Heart right ventricle (tissue), 16 donors: ENCODE measurements at places on chromosomes 6 and 20.

- H3K4me1 ChIP-seq, result peaks cover 36% of the 10 kb centered on the region
- H3K36me3 ChIP-seq, result peaks cover 6% of the 10 kb centered on the region
- H3K27me3 ChIP-seq, result no peaks in the 10 kb centered on the region
- H3K27ac ChIP-seq, result peak within 1 kb of the TSS; percentile 93
- H3K4me3 ChIP-seq, result peak within 1 kb of the TSS; percentile 49
These were observed at the start of gene C20orf144 for GRCh38 chr20:33662172-33662571. TSS of gene C20orf144 (plus strand) at chr20:33662327. CDS start at chr20:33662346, 19 bp downstream.

GRCh38 chr20:52766645-52767435, 205.3 kb upstream of the TSHZ2 start:
- no peak overlapping the region for H3K27ac ChIP-seq
- H3K4me1 ChIP-seq, result no peaks in the 10 kb centered on the region
- H3K4me3 ChIP-seq, result no peak overlapping the region
- DNase-seq, result no peak
- H3K27me3 ChIP-seq, result no peaks in the 10 kb centered on the region

GRCh38 chr6:36358226-36358915, 21.7 kb upstream of the BNIP5 start:
- no peak for DNase-seq
- H3K27me3 ChIP-seq, result peaks cover 20% of the 10 kb centered on the region
- no peak overlapping the region for H3K27ac ChIP-seq
- no peaks in the 10 kb centered on the region for H3K36me3 ChIP-seq
- peaks cover 29% of the 10 kb centered on the region for H3K4me1 ChIP-seq

DNA sequence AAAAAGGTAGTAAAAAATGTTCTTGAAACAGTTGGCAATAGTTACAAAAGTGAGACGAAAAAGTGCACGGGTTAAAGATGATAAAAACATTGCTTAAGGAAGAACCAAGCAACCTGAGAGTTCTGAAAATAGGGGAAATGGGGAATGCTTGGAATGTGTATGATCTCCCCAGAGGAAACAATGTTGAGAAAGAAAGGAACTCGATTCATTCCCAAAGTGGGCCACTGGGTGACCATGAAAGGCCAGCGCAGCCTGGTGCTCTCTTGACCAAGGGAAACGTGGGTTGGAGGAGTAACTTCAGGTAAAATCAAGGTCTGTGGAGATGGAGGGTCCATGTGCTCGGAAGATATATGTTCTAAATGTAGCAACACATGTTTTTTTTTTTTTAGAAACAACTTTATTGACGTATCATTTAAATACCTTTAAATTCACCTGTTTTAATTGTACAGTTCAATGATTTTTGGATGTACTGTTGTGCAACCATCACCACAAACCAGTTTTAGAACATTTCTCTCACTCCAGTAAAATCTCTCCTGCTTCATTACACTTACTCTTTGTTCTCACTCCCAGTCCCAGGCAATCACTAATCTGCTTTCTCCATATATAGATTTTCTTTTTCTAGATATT, 34.5 kb upstream of the CEP85L start:
- H3K4me1 ChIP-seq, result no peaks in the 10 kb centered on the region
- no peak overlapping the region for H3K4me3 ChIP-seq
- no peaks in the 10 kb centered on the region for H3K36me3 ChIP-seq
- H3K27me3 ChIP-seq, result no peaks in the 10 kb centered on the region

GRCh38 chr6:46352541-46353268, 138.5 kb downstream of the RCAN2 start:
- DNase-seq, result peak; percentile 44
- no peaks in the 10 kb centered on the region for H3K27me3 ChIP-seq
- no peak overlapping the region for H3K4me3 ChIP-seq
- H3K36me3 ChIP-seq, result no peaks in the 10 kb centered on the region
- H3K27ac ChIP-seq, result peak overlapping the region; percentile 13
- peaks cover 45% of the 10 kb centered on the region for H3K4me1 ChIP-seq

DNA sequence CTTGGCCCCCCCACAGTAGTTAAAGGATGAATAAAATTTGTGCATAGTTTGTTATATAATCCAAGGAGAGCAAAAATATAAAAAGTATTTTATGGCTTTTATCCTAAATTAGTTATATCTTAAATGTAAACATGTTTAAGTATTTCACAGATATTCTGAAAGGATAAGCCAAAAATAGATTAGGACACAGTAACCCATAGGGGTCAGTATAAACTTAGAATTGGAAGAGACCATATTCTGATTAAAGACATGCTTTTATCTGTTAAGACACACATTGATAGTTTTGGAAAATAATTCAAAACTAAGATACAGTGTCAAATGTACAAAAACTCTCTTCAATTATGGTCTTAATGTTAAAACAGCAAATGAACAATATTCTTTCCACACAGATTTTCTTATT, 4.5 kb upstream of the SERINC1 start:
- peaks cover 7% of the 10 kb centered on the region for H3K4me1 ChIP-seq
- no peaks in the 10 kb centered on the region for H3K36me3 ChIP-seq
- no peaks in the 10 kb centered on the region for H3K27me3 ChIP-seq
- no peak overlapping the region for H3K4me3 ChIP-seq

- H3K27me3 ChIP-seq, result no peaks in the 10 kb centered on the region
- no peaks in the 10 kb centered on the region for H3K36me3 ChIP-seq
- no peak overlapping the region for H3K27ac ChIP-seq
- no peak overlapping the region for H3K4me3 ChIP-seq
- no peaks in the 10 kb centered on the region for H3K4me1 ChIP-seq
These were observed 89.4 kb downstream of the PACRG start for GRCh38 chr6:162817196-162817595.

DNA sequence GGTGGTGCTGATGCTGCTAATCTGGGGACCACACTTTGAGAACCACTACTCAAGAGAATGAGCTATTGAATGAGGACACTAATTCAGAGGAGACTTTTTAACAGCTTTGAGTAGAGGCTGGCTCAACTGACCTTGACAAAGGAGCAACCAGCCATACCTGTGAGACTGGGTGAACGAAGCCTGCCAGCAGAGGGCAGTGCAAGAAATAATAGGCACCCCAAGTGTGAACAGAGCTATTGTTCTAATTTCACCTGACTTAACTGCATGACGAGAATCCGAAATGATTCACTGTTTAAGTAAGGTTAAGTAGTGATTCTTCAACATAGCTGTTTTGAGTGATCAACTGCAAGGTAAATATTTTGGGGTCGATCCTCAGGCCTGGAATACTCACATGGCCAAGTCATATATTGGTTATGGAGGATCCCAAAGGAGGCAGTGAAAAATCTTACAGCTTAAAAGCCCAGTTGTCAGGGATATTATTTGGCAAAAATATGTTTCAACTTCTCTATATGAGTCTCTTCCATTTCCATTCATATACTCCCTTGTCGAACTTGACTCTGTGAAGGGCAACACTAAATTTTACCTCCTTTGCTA, 550.5 kb upstream of the MARCKS start:
- no peak overlapping the region for H3K27ac ChIP-seq
- peak; percentile 40 for DNase-seq
- no peaks in the 10 kb centered on the region for H3K4me1 ChIP-seq
- H3K4me3 ChIP-seq, result no peak overlapping the region
- no peaks in the 10 kb centered on the region for H3K36me3 ChIP-seq

- H3K36me3 ChIP-seq, result no peaks in the 10 kb centered on the region
- no peak for DNase-seq
- peak overlapping the region; percentile 59 for H3K27ac ChIP-seq
- H3K27me3 ChIP-seq, result no peaks in the 10 kb centered on the region
These were observed 54.5 kb downstream of the TRIM38 start for GRCh38 chr6:26016963-26017631.

GRCh38 chr6:28808383-28808782, 115.4 kb downstream of the TRIM27 start:
- no peaks in the 10 kb centered on the region for H3K36me3 ChIP-seq

DNA sequence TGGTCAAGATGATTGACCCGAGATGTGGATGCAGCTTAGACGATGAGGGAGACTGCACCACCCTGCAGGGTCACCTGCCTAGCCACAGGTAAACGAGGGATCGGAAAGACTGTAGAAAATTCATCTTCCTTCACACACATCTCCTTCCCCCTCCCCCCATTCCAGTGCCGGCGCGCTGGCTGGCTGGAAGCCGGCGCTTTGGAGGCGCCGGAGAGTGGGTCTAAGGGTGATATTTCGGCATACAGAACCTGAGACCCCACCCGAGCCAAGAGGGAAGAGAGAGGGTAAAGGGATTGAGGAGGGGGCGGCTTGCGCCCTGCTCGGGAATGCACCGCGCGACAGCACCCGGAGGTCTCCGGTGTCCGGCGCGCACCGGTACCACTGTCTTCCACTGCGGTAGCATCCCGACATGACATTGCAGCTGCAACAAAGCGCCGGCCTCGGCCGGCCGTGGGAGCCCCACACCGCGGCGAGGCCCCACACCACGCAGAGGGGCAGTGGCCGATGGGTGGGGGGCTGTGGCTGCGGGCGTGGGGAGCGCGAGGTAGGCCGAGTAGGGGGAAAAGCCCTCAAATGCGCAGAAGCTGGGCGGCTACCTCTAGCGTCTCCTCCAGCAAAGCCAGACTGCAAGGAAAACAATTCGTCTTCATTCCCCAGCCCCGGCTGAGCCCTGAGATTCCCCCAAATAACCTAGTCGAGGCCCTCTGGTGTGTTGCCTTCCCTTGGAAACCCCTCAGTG, 984 bp downstream of the TNFRSF21 start:
- peaks cover 36% of the 10 kb centered on the region for H3K27me3 ChIP-seq
- no peaks in the 10 kb centered on the region for H3K36me3 ChIP-seq
- peak overlapping the region; percentile 81 for H3K4me3 ChIP-seq
- peak; percentile 13 for DNase-seq

DNA sequence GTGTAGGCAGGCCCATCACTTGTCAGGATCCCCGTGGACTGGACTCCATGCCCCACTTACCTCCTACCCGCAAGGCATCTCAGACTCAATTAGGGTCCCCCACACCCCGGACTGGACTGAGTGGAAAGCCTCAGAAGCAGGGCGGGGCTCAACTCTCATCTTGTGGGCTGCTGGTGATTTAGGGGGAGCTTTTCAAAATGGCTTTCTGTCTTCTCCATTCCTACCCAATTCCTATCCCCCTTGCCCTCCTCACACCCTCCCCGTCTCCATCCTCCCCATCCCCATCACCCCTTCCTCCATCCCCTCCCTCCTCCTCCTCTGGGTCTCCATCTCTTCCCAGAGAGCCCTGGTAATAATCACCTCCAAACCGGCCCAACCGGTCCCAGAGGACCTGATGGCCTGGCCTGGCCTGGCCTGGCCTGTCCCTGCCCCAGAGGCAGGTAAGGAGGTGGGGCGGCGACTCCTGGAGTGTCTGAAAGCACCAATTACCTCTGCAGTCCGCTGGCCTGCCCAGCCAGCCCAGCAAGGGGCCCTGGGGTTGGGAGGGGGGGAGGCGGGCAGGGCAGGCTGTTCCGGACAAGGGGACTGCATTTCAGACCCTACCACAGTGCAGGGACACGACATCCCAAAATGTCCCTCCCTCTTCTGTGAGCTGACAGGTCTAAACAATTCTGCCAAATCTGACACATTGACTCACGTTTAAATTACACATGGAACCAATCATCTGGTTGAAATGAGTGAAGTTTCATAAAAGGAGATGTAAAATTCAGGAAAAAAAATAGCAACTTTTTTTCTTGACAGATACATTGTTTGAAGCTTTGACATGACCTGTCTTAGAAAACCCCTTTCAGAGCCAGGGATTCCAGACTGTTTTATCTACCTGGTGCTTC, 24.8 kb downstream of the MAFB start:
- no peak overlapping the region for H3K4me3 ChIP-seq
- H3K27ac ChIP-seq, result no peak overlapping the region
- DNase-seq, result no peak
- no peaks in the 10 kb centered on the region for H3K4me1 ChIP-seq
- no peaks in the 10 kb centered on the region for H3K27me3 ChIP-seq

GRCh38 chr6:126429866-126430265, 90.0 kb downstream of the CENPW start:
- H3K27me3 ChIP-seq, result no peaks in the 10 kb centered on the region
- H3K27ac ChIP-seq, result no peak overlapping the region
- no peaks in the 10 kb centered on the region for H3K36me3 ChIP-seq
- no peak for DNase-seq
- no peak overlapping the region for H3K4me3 ChIP-seq
- no peaks in the 10 kb centered on the region for H3K4me1 ChIP-seq

DNA sequence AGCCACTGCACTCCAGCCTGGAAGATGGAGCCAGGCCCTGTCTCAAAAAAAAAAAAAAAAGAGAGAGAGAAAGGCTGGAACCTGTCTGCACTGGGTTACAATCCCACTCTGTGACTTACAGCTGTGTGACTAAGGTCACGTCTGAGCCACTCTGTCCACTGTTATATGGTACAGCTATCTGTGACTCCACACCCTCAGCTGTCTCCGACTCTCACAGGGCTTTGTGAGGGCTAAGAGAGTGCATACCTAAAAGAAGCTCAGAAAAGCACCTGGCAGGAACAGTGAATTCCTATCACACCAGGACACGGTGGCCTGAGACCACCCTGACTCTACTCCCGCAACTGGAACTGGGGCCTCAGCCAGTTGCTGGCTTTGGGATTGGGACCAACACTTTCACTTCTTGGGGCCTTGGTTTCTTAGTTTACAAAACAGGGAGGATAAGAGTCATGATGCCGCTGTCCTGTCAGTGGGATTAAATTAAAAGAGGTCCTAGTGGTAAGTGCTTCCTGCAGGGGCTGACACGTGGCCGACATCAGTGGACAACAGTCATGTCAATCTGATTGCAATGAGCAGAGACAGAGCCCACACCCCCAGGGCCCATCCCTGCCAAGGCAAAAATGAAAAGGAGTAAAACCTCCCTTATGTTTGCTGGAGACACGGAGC, 5.7 kb upstream of the CD93 start:
- no peak for DNase-seq
- H3K36me3 ChIP-seq, result no peaks in the 10 kb centered on the region
- H3K27ac ChIP-seq, result peak overlapping the region; percentile 48
- H3K27me3 ChIP-seq, result no peaks in the 10 kb centered on the region
- peaks cover 35% of the 10 kb centered on the region for H3K4me1 ChIP-seq
- no peak overlapping the region for H3K4me3 ChIP-seq

- no peaks in the 10 kb centered on the region for H3K27me3 ChIP-seq
- no peak for DNase-seq
These were observed 38.1 kb downstream of the RPP40 start for GRCh38 chr6:4965562-4966389.

- no peaks in the 10 kb centered on the region for H3K27me3 ChIP-seq
- no peak overlapping the region for H3K4me3 ChIP-seq
- H3K27ac ChIP-seq, result no peak overlapping the region
- H3K4me1 ChIP-seq, result no peaks in the 10 kb centered on the region
- peaks cover 29% of the 10 kb centered on the region for H3K36me3 ChIP-seq
These were observed 65.3 kb downstream of the RAMACL start for GRCh38 chr6:166520905-166521834.
